Kidney (tissue), 22 donors: ENCODE measurements at places on chromosomes 7 and 10.

DNA sequence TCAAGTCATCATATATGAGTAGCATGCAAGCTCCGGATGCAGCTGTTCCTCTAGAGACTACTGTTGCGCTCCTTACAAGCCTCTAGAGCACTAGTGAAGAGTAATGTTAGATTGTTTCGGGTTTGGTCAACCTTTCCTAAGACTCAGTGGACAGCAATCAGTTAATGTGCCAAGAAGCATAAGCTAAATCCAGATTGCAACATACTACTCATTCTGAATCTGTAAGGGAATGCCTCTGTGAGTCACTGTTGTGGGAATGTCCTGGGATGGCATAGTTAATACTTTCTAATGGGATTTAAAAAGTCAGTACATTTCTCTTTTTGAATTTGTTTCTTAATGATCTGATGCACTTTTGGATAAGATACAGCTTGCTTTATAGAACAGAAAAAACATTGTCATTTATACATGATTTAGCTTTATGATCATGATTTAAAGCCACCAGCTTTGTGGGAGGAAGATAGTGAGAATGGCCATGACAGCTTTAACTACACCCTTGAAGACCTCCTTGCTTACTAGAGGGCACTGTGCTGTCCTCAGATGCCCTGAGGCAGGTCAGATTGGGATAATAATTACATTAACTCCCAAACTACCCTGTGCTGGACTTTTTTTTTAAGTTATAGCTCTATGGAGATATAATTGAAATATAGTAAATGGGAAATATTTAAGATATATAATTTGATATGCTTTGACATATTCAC is 138.4 kb downstream of the SDK1 start:
- DNase-seq = no peak

GRCh38 chr10:23070913-23071218 is 24.5 kb upstream of the MSRB2 start:
- DNase-seq = no peak

DNA sequence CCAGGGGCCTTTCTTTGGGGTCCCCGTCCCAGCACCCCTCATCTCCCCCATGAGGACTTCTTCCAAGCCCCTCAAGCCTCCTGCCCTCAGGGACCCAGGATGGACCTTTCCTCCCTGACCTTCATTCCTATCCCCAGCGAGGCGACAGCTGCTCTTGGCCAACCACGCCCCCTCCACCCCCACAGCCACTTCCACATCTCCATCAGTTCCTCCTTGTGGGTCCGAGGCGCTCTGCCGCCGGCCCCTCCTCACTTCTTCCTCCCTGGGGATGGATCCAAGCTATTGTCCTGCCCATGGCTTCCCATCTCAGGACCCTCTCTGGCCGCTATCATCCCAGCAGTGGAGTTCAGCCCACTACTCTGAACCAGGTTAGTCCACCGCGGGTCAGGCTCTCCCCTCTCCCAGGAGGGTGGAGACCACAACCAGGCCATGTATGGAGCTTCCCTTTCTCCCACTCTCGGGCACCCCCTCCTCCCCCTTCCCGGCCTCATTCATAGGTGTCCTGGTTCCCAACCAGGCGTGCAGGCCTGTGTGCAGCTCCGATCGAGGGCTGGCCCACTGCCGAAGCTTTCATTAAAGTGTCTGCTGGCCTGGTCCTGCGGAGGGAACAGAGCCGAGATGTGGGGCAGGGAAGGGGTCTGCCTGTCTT is 1.7 kb upstream of the SH2B2 start:
- peak; percentile 69 for DNase-seq

- no peak for DNase-seq
Observed at GRCh38 chr7:81937091-81937490, 167.2 kb upstream of the HGF start.

- peak; percentile 28 for DNase-seq
Observed at GRCh38 chr10:69504576-69505250, 53.4 kb downstream of the TSPAN15 start.

- DNase-seq = no peak
Observed at GRCh38 chr7:12030116-12030515, 181.0 kb upstream of the TMEM106B start.

- no peak for DNase-seq
Observed at GRCh38 chr10:87794285-87794684, 23.7 kb downstream of the ATAD1 start.
